ENCODE measurements at places on chromosomes 3 and 15.
A peak's percentile ranks its signal among the peaks of the same experiment; 100 is the strongest.

DNA sequence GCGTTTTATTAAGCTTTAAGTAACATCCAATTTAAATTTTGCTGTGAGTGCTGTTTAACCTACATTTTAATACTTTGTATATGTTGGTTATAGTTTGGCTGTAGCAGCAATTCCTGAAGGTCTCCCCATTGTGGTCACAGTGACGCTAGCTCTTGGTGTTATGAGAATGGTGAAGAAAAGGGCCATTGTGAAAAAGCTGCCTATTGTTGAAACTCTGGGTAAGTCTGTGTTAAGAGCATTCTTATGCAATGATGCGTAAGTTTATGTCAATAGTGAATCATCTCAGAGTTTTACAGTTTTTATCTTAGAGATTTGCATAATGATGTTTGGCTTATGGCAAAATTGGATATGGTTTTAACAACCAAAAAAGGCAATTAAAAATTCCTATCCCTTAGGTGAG, 62.7 kb downstream of the ASTE1 start:
- no peak for DNase-seq

GRCh38 chr15:62857411-62857853, 185.1 kb upstream of the TPM1 start:
- DNase-seq = no peak

GRCh38 chr3:128498901-128499530, 6.0 kb upstream of the GATA2 start:
- DNase-seq = no peak

- no peak for DNase-seq
Measured at GRCh38 chr3:111627092-111627491, 31.9 kb upstream of the ZBED2 start.

GRCh38 chr3:140443073-140443472, 234.8 kb upstream of the TRIM42 start:
- no peak for DNase-seq

GRCh38 chr3:103048068-103048722, 613.4 kb downstream of the ZPLD1 start:
- no peak for DNase-seq

GRCh38 chr3:140636406-140637138, 41.3 kb upstream of the TRIM42 start:
- DNase-seq = no peak

GRCh38 chr3:10008588-10009344, 17.5 kb upstream of the FANCD2 start:
- peak; percentile 42 for DNase-seq

- DNase-seq = no peak
Measured at GRCh38 chr3:165874663-165875489, 37.7 kb upstream of the BCHE start.

- DNase-seq = no peak
Measured at GRCh38 chr3:106616556-106616955, 747.7 kb upstream of the CBLB start.

DNA sequence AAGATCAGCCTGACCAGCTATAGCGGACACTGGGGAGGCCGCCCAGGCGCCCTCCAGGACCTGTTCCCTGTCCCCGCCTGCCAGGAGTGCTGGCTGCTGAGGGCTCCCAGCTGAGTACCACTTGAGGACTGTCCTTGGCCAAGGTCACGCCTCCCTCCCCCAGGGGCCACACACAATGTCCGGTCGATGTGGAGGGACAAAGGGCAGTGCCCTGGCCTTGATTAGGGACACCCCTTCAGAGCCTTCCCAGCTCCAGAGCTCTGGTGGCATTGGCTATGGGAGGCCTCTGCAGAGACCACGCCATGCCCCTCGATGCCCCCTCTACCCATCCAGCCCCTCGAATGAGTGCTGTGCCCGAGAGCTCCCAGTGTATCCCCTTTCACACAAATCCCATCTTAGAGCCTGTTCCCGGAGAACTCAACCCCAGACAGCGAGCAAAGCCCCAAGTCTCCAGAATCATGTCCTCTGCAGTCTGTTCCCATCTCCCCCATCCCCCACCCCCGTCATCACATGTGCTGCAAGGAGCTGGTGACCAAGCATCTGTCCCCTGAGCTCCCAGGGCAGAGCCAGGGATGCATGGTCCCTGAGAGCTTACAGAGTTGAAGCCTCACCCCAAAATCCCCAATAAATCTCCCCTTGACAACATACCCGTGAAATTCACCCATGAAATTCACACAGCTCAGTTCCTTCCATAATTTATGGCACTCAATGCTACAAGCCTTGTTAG, 158.9 kb downstream of the NUP210 start:
- DNase-seq = no peak

GRCh38 chr3:193722566-193722965, 129.6 kb downstream of the OPA1 start:
- DNase-seq = no peak

- no peak for DNase-seq
Measured at GRCh38 chr3:3578718-3579117, 220.5 kb upstream of the LRRN1 start.

DNA sequence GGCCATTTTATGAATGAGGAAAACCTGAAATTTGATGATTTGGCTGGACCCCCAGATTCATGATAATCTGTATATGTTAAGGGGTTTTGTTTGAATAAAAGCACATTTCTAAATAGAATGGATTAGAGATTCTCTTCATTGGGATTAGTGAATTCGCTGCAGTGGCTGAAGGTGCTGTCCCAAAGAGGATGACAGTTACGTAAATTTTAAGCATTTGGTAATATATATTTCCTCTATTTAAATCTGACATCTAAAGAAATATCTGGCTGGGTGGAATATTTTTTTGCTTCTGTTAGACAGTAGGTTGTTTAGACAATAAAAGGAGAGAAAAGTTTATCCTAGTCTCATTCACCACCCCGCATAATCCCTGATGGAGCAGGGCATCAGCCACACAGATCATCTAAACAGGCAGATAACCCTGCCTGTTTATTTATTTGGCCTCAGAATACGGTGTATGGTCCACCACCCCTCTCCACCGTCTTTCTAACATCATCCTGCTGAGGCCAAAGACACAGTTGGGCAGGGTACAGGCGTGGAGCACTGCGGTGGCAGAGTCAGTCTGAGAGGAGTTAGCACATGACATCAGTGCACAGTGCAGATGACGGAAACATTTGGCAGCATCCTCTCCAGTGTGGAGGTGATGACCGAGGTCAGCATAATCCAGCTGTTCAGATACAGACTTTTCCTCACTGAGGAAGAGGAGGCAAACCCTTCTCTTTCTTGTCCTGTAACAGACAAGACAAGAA, 20.4 kb upstream of the NFKBIZ start:
- DNase-seq = no peak

DNA sequence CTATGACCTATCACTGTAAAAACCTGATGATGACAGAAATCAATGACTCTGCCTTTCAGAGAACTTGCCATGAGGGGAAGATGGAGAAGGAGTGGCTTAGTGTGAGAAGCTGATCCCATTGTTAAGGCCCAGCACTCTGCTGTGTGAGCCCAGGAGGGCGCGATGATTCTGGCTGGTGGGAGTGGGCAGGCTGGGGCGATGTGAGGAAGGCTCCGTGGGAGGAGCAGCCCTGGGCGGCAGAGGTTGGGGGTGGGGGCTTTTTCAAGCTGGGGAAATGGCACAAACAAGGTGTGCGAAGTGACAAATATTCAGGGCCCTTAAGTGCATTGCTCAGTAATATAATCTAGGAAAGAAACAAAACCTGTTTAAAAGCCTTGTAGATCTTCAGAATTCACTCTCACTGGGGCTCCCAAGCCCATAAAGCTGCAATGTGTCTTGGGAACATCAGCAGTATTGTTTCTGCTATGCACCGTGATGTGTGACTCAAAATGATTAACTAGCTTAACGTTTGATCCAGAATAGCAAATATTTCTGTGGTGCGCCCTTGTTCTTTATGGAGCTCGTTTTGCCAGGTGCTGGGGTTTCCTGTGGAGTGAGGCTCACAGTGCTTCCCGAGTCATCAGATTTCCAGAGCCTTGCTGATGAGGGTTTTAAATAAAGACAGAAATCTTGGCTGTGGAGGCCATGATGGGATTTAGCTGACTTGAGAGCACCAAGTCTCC, 141.0 kb downstream of the CHDH start:
- no peak for DNase-seq

- no peak for DNase-seq
Measured at GRCh38 chr3:28104896-28105534, 136.4 kb upstream of the CMC1 start.

GRCh38 chr3:171101982-171102641, 75.6 kb upstream of the SLC2A2 start:
- DNase-seq = no peak

GRCh38 chr15:84872009-84872910, 12.2 kb upstream of the SLC28A1 start:
- DNase-seq = no peak

GRCh38 chr3:85162905-85163304, 204.1 kb downstream of the CADM2 start:
- no peak for DNase-seq

GRCh38 chr3:107411779-107412178, 34.5 kb downstream of the CCDC54 start:
- DNase-seq = no peak

DNA sequence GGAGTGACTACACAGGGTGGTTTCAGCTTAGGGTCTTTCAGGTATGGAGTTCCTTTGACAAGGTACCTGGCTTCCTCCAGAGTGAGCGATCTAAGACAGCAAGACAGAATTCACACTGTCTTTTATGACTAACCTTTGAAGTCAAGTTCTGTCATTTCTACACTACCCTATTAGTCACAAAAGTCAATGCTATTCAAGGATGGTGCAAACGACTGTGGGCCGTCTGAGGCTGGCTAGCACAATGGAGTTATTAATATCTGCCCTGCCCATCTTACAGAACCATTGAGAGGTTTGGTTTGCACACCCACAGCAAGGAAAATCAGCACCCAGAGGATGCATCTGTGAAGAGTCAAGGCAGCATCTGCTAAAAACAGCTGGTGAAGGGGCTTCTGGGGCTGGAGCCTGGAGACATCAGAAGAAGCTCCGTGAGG, 62.9 kb upstream of the XCR1 start:
- DNase-seq = no peak

DNA sequence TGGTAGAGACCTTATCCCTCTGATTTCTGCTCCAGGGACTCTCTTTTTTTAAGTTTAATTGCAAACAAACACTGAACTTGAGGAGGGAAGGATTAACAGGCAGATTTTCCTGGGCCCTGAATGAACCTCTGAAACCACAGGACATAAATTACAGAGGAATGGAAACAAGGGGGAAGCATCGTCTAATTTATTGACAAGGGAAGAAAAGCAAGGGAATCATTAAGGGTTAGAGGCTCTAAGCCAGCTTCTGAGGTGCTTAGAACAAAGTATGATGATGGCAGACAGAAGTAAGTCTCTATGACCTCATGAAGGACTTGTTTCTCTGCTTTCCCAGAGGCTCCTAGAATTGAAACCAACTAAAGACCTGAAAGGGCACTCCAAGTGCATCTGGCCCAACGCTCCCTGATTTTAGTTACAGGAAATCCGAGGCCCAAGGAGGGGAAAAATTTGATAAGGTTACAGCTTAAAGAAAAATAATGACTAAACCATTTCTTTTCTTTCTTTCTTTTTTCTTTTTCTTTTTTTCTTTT, 244.7 kb upstream of the NR2E3 start:
- DNase-seq = no peak

- no peak for DNase-seq
Measured at GRCh38 chr15:43896543-43896942, 69.7 kb downstream of the WDR76 start.

DNA sequence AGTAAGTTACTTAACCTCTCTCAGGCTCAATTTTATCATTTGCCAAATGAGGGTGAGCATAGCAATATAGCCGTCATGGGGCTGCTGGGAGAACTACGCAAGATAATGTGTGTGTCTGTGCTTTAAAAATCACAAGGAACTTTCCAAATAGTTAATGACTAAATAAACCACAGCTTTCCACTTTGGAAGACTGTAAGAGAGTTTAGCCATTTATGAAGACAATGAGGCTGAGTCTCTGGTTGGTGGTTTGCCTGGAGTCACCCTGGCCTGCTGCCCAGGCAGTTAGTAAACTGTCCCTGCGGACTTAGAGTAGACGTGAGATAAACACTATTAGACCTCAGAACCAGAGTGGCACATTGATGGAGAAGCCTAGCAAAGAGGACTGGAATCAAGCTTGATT, 357.7 kb downstream of the CLSTN2 start:
- no peak for DNase-seq

DNA sequence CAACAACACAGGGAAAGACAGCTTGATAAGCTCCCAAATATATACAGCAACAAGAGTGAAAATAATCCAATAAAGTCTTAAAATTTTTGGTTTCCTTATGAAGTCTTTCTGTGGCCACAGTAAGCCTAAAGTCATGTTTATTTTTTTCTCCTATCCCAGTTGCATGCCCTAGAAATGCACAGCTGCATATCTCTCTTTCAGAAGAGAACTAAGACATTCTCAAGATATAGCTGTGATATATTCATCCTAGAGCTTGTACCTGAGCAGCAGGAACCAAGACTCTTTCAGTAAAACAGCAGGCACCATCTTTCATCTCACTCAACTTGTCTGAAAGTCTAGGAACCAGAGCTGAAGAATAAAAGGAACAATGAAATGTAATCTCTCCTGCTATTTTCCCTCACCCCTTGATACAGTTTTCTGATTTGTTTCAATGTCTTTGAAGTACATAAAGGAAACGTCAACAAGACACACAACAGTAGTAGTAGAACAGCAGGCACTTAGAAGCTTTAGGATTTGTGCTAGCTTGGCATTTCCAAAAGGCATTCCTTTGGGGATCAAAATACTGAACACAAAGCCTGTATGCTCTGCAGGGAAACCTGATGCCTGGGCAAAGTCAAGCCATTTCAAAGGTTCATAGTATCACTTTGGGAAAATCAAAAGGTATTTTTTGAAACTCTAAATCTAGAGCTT, 536.8 kb downstream of the PYDC2 start:
- DNase-seq = no peak

DNA sequence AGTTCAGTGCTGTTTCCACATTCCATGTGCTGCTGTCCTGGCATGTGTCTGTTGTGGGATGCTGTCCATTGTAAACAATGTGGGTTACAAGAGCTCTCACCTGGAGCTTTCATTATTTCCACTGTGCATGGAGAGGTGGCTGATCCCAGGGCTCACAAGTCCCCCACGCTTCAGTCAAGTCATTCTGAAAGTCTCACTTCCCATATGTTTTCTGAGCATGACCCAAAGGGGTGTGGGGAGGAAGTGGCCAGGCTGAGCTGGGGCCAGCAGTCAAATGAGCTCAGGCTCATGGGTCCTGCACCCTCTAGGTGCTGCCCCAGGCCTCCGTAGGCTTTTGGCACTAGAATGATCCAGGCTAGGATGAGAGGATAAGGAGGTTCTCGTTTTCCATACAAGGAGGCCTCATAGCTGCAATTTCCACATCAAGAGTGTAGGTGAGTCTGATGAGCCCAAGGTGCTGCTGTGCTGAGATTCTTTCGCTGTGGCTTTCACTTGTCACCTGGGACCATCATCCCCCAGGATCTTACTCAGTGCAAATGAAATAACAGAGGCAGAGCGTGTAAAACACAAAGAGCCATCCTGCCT, 22.0 kb downstream of the STARD5 start:
- no peak for DNase-seq

Data from amygdala (tissue), 56 donors.